GM12892 (cell line): ENCODE measurements at places on chromosomes 7 and 10.

DNA sequence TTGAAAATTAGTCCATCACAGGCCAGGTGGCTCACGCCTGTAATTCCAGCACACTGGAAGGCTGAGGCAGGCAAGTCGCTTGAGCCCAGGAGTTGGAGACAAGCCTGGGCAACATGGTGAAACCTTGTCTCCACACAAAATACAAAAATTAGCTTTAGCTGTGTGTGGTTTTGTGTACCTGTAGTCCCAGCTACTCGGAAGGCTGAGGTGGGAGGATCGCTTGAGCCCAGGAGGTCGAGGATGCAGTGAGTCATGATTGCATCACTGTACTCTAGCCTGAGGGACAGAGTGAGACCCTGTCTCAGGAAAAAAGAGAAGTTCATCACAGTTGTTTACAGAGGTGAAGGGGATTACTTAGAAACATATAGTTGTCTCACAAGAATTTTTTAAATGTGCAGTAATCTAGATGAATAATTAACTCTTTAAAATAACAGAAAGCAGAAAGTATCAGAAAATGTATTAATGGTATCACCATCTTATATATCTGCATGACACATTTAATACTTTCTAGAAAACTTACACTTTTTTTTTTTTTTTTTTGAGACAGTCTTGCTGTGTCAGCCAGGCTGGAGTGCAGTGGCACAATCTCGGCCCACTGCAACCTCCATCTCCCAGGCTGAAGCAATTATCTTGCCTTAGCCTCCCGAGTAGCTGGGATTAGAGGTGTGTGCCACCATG lies 8.9 kb downstream of the LCOR start:
- DNase-seq = no peak

DNA sequence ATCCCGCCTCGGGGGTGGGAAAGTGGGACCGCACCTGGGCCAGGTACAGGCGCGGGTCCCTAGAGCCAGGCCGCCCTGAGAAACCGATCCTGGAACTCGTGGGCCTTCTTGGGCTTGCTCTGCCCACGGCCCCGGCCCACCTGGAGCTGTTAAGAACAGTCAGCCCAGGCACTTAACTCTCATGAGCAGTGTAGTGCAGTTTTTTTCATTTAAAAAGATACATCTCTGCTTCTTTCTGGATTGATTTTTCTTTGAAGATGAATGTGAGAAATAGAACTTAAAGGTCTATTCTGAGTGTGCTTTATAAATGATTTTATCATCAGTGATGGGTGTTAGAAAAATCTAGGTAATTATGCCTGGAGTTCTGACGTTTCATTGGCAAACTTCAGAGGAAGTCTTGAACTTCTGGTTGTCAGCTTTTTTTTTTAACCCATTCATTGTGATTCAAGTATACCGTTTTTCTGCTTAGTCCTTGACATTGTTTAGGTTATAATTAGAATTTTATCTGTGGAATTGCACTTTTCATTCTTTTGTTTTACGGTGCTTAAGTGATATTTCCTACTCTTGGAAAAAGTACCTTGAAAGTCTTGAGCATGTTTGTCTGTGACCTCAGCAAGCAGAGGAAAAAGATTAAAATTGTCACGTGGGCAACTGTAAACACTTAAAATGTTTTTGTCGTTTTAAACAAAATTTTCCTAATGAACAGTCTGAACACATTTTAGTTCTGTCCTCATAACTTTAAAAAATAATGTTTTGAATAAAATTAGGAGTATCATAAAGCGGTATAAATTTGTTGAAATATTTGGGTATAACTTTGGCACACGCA lies 906 bp downstream of the CDK1 start:
- no peak for DNase-seq

GRCh38 chr7:424961-425793 lies 94.5 kb downstream of the PDGFA start:
- DNase-seq = no peak

DNA sequence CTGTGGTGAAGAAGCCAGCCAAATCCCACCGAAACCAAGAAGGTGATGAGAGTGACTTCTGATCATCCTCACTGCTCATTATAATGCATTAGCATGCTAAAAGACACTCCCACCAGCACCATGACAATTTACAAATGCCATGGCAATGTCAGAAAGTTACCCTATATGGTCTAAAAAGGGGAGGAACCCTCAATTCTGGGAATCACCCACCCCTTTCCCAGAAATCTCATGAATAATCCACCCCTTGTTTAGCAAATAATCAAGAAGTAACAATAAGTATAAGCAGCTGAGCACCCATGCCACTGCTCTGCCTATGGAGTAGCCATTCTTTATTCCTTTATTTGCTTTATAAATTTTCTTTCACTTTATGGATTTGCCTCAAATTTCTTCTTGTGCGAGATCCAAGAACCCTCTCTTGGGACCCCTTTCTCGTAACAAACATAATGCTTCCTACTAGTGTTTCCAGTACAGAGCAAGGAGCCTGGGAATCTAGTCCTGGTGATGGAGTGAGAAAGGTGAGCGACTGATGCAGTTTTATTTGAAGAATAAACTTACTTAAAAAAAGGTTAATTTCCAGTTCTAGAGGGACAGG lies 18.4 kb upstream of the EXOC6 start:
- DNase-seq = no peak

GRCh38 chr7:91720260-91720937 lies 160.1 kb downstream of the MTERF1 start:
- no peak for DNase-seq

GRCh38 chr10:89281606-89282395 lies 20.0 kb upstream of the IFIT2 start:
- DNase-seq = no peak

GRCh38 chr10:72375173-72375572 lies 20.5 kb upstream of the DNAJB12 start:
- no peak for DNase-seq

DNA sequence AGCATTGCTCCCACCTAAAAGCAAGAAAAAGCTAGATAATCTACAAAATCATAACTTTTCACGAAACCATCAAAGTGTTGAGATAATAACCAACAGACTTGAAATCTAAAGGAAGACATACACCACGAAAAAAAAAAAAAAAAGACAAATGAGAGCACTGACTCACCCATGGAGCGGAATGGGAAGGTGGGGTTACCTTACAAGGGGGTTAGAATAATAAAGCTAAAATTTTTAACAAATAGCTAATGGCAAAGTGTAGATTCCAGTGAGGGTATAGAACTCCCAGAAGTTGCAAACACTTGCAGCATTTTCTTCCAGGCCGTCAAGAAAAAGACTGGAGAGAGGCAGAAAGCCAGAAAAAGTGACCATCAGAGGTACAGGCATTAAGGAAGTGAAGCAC lies 27.2 kb downstream of the IPMK start:
- no peak for DNase-seq

GRCh38 chr10:90526721-90527120 lies 331.1 kb downstream of the HTR7 start:
- no peak for DNase-seq

- no peak for DNase-seq
Observed at GRCh38 chr7:19121977-19122588, 4.6 kb upstream of the TWIST1 start.
